Activated CD8-positive, alpha-beta memory T cell treated with anti-CD3 and anti-CD28 coated beads for 4 hours (primary cell): ENCODE measurements at places on chromosomes 3 and 15.

DNA sequence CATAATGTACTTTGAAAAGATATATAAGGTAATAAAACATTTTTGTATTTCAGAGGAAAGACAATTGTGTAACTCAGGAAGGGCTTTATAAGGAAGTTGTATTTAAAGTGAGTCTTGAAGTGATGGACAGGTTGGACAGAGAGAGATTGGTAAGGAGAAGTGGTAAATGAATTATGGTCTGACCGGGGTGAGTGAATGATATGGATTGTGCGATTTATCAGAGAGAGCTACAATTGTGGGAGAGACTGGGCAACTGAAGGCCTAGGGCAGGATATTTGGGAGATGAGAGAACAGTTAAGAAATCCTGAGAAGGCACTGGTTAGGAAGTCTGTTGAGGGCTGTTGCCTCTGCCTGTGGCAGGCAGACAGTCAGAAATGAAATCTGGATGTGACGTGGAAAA lies 14.8 kb downstream of the IL1RAP start:
- no peak for DNase-seq

- no peak for DNase-seq
Measured at GRCh38 chr15:73585871-73586654, 47.1 kb downstream of the NPTN start.

DNA sequence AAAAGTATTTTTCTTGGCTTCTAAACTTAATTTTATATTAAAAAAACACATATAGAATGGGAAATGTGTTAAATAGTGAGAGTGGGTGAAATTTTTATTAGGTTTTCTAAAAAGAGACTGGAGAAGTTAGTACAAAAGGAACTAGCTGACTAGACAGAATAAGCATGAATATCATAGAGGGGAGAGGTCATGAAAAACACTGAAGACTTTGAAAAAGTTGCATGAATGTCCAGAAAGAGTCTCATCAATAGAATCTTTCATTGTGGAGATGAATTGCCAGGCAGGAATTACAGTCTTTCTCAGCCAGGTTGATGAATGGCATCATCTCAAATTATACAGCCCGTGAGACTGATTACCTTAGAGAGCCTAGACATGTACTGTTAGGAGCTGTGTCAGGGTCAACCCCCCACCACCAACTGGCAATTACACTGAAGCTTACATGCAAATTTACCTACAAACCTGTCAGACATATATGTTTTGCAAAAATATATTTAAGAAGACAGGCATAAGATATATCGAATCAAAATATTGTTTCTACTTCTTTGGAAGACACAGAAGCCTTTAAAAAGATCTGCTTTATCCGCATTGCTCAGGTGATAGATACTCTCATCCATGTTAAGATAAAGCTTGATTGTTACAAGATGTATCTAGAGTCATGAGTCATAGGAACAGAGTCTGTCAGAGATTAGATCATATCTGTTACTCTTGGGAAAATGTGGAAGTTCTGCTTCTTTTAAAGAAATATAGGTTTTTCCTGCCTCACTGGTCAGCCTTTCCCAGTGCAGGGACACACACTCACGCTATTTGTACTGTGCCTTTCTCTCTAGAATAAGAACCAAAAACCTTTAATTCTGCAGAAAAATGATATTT lies 34.8 kb upstream of the PFN2 start:
- no peak for DNase-seq

DNA sequence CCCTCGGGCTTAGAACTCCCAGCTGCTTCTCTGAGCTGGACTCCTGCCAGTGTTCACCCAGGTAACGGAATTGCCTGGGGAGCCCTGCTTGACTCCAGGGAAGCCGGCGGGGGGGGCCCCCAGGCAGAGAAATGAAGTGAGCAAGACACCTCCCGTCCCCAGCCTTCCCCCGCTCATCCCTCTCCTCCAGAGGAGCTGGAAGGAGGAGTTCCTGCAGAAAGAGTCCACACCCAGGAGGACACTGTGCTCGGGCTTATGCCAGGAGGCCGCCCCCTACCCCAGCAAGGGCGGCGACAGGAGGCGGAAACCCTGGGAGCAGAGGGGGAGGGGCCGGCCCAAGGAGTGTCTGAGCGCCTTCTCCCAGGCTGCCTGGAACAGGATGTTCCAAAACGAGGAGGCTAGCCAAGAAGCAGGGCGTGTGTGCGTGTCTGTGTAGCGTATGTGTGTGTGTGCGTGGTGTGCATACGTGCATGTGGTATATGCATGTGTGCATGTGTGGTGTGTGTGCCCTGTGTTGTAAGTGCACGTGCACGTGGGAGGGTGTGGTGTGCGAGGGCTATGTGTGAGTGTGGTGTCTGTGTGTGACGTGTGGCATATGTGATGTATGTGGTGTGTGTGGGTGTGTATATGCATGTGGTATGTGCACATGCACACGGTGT lies 511.3 kb downstream of the SHQ1 start:
- no peak for DNase-seq

- no peak for DNase-seq
Measured at GRCh38 chr3:50265571-50265970, 3.4 kb upstream of the SEMA3B start.

- DNase-seq, result no peak
Measured at GRCh38 chr15:30043211-30043655, 39.5 kb upstream of the GOLGA8J start.

DNA sequence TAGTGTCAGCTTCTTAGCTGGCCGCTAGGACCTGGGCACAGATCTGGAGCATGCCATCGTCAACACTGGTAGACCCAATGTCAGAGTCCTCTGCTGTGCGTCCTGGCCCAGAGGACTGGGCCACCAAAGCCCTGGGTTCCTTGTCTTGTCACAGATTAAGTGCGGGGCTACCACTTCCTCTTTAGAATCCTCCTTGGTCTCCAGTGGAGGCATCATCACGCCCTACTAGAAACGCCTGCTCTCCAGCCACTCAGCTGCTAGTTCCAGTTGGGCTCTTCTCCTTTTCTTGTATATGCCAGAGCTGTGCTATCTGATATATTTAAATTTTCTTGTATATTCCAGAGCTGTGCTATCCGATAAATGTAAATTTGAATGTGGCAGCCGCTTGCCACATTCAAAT lies 11.2 kb downstream of the PPCDC start:
- DNase-seq, result no peak

GRCh38 chr15:56968821-56969220 lies 50.4 kb downstream of the TCF12 start:
- no peak for DNase-seq

GRCh38 chr15:77650265-77650664 lies 17.6 kb upstream of the LINGO1 start:
- no peak for DNase-seq

GRCh38 chr3:142944342-142944741 lies 19.1 kb downstream of the PAQR9 start:
- no peak for DNase-seq

DNA sequence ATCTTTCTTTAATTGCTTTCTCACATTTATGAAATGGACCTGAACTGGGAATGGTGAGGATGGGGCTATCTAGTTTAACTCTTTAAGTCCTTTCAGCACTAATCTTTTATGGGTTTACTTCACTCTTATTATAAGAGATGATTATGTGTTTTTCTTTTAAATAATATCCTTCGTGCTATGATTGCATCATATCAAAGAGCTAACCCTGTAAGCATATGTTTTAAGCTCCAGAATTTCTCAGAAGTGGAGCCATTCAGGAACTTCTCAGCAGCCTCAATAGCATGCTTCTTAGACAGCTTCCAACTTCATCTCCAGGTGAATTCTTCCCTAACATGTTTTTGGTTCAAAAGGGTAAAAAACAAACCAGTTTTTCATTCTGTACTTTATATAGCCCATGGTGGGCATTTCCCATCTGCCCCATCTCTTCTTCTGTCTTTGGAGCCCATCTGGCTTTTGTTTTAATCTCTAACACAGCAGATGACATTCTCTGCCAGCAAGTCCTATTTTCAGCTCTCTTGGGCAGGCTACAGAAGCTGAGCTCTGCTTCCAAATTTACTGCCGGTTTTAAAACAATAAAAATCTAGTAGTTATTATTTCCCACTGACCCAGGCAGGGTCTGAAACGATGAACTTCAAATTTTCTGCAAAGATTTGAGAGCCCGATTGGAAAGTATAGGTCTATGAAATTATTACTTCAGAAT lies 26.8 kb upstream of the IL1RAP start:
- DNase-seq, result no peak

- no peak for DNase-seq
Measured at GRCh38 chr3:192906940-192907339, 10.7 kb downstream of the MB21D2 start.

DNA sequence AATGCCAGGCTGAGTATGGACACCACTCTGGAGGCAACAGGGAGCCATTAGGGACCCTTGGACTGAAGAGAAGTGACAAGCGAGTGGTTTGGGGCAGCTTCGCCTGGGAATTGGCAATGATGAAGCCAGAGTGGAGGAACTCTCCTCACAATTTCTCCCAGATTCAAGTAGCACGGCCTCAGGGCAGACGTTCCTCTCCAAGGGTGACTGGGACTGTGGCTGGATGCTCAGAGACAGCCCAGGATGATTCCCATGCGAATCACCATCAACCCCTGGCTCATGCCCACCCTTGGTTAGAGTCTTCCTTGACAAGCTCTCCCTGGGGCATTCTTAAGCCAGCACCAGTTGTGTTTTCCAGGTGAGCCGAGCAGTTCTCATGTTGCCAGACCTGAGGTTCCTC lies 16.3 kb upstream of the DOCK3 start:
- no peak for DNase-seq

GRCh38 chr3:47370887-47371697 lies 9.7 kb upstream of the PTPN23 start:
- no peak for DNase-seq

GRCh38 chr3:194565597-194566190 lies 67.5 kb downstream of the TMEM44 start:
- DNase-seq, result no peak

- DNase-seq, result no peak
Measured at GRCh38 chr3:70716832-70717231, 404.4 kb upstream of the MDFIC2 start.

DNA sequence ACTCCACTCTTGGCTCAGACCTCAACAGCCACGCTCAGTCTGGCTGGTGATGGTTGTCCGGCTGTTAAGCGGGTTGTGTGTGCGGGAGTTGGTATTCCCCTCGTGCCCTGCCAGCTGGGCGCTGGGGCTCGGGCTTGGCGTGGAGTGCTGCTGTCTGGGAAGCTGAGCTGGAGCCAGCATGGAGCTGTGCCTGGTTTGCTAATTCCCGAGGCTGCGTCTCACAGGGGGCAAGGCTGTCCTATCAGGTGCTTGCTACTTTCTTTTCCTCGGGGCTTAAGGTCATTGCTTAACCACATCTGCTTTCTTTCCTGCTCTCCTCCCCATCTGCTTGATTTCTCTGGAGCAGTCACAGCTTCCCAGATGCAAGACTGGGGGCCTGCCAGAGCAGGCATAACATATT lies 29.9 kb downstream of the PDIA5 start:
- DNase-seq, result no peak

DNA sequence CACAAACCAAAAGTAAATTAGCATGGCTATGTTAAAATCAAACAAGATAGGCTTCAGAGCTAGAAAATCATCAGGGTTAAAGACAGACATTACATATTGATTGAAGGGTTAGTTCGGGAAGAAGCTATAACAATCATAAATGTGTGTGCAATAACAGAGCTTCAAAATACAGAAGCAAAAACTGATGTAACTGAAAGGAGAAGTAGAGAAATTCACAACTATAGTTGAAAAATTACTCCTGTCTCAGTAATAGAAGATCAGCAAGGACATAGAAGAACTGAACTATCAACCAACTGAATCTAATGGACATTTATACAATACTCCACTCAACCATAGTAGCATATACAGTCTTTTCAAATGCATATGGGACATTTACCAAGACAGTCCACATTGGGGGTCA lies 59.4 kb downstream of the MCTP2 start:
- no peak for DNase-seq

GRCh38 chr3:194139071-194139813 lies 3.3 kb downstream of the HES1 start:
- DNase-seq, result no peak

GRCh38 chr15:70356919-70357318 lies 259.2 kb upstream of the TLE3 start:
- no peak for DNase-seq

GRCh38 chr15:42704492-42704926 lies 32.4 kb downstream of the CDAN1 start:
- peak; percentile 28 for DNase-seq

- DNase-seq, result no peak
Measured at GRCh38 chr3:4540267-4540666, 47.1 kb downstream of the ITPR1 start.

DNA sequence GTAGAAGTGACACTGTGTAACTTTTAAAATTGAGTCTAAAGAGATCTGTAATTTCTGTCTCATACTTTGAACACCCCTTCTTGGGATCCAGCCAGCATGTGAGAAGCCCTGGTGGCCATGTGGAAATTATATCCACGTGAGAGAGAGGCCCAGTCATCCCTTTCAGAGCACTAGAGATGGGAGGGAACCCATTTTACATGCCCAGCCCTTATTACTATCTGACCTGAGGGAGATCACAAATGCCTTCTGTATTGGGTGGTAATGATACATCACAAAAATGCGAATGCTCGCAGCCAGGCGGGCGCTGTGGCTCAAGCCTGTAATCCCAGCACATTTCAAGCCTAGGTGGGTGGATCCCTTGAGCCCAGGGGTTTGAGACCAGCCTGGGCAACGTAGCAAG lies 27.3 kb upstream of the TRAK1 start:
- DNase-seq, result no peak

- no peak for DNase-seq
Measured at GRCh38 chr3:98359993-98360675, 6.5 kb downstream of the OR5K4 start.

DNA sequence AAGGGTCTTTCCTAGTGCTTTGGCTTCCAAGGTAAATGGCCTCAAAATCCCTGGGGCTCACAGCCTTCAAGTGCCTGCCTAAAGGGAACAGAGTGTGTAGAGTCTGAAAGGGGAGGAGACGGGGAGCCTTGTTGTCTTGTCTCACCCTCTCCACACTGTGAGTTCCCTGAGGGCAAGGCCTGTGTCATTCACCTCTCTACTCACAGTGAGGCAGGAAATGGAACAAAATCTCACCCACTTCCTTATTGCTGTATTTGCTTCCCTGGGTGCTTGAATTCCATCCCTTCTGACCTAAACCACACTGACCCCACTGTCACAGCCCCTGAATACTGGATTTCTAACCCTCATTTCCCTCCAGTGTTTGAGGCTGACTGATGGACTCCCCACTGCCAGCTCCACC lies 197.5 kb downstream of the EPHB1 start:
- no peak for DNase-seq

- DNase-seq, result no peak
Measured at GRCh38 chr3:152350139-152350538, 81.4 kb downstream of the MBNL1 start.
